ENCODE measurements at places on chromosomes 11 and 22.

- DNase-seq, result peak; percentile 16
Observed at GRCh38 chr11:68275721-68276507, 4.1 kb upstream of the C11orf24 start.

DNA sequence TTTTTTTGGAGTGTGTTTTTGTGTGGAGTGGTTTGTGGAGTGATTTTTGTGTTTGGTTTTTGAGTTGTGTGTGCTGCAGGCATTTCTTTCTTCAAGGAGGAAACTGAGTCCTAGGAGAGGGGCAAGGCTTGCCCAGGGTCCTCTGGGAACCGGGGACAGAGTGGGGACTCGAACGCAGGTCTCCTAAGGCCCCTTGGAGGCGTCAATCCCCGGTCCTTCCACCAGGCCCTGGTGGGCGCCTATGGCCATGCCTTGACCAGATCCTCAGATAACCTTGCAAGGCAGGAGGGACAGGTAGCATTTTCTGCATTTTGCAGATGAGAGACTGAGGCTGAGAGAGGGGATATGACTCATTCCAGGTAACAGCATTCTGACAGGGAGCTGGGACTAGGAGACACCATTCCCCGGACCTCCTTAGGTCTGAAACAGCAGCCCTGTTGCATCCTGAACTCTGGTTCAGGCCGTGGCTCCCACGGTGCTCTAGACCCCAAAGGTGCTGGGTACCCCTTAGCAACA lies 39.1 kb downstream of the MYO7A start:
- no peak for DNase-seq

DNA sequence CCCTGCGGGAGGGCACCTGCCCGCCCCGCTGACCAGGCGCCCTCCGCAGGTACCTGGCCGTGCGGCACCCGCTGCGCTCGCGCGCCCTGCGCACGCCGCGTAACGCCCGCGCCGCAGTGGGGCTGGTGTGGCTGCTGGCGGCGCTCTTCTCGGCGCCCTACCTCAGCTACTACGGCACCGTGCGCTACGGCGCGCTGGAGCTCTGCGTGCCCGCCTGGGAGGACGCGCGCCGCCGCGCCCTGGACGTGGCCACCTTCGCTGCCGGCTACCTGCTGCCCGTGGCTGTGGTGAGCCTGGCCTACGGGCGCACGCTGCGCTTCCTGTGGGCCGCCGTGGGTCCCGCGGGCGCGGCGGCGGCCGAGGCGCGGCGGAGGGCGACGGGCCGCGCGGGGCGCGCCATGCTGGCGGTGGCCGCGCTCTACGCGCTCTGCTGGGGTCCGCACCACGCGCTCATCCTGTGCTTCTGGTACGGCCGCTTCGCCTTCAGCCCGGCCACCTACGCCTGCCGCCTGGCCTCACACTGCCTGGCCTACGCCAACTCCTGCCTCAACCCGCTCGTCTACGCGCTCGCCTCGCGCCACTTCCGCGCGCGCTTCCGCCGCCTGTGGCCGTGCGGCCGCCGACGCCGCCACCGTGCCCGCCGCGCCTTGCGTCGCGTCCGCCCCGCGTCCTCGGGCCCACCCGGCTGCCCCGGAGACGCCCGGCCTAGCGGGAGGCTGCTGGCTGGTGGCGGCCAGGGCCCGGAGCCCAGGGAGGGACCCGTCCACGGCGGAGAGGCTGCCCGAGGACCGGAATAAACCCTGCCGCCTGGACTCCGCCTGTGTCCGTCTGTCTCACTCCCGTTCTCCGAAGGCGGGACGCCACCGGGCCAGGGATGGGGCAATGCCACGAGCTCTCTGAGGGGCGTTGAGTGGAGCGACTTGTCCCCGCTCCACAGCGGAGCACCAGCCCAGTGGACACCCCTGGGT lies 1.8 kb downstream of the GALR3 start:
- DNase-seq, result no peak

DNA sequence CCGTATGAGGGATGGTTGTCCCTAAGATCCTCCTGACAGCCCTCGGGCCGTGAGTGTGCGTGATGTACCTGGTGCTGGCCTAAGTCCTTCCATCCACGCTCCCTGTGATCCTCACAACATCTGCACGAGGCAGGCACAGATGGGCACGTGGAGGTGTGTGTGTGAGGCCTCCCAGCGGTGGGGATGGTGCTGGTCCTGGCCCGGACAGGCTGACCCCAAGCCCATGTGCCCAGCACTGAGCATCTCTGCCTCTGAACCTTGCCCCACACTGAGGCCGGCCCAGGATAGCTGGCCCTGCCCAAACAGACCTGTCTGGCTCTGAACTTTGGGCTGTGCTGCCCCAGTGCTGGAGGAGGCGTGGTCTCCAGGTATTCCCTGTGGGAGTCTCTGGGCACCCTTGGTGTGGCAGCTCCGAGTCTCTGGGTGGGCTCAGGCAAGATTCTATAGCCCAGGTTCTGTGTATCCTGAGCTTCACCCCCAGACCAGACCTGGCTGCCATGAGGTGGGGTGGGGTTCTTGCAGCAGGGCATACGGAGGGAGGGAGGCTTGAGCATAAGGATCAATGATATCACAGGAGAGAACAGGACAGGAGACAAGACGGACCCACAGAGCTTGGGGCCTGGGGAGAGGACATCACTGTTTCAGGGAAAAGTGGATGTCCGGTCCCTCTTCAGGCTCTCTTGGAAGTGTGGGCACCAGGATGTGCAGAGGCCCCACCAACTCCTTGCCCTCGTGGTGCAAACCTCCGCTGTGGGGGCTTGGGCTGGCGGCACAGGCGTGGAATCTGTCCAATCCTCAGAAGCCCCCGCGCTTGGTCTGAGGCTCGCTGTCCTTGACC lies 881.8 kb downstream of the BRD1 start:
- DNase-seq, result no peak

DNA sequence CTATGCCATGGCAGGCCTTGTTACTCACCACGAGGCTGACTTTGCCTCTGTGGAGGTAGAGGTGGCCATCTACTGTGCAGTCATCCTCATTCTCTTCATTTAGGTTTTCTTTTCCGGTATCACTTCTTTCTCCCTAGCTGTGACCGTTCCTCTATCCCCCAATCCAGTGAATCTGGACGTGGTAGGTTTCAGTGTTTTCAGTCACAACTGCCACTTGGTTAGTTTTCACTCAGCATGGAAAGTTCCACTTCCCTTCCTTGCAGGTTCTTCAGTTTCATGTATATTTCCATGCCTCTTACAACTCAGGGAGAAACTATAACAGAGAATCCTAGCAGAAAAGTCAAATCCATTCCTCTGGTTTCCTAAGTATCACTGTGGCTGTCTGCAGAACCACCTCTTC lies 1.9 kb downstream of the HPS4 start:
- DNase-seq, result no peak

DNA sequence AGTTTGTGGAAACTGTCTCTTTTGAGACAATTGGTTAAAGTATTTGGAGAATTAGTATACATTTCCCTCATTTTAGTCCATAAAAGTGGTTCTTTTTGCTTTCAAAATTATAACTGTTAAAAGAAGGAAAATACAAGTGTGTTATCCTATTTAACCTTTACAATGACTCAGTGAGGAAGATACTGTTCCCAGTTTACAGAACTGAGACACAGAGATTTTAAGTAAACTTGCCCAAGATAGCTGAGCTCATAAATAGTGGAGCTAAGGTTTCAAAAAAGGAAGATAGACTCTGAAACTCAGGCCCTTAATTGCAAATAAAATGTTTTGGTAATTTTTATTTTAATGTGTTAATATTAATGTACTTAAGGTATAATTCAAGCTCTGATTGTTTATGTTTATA lies 58.9 kb downstream of the DKK3 start:
- DNase-seq, result no peak

DNA sequence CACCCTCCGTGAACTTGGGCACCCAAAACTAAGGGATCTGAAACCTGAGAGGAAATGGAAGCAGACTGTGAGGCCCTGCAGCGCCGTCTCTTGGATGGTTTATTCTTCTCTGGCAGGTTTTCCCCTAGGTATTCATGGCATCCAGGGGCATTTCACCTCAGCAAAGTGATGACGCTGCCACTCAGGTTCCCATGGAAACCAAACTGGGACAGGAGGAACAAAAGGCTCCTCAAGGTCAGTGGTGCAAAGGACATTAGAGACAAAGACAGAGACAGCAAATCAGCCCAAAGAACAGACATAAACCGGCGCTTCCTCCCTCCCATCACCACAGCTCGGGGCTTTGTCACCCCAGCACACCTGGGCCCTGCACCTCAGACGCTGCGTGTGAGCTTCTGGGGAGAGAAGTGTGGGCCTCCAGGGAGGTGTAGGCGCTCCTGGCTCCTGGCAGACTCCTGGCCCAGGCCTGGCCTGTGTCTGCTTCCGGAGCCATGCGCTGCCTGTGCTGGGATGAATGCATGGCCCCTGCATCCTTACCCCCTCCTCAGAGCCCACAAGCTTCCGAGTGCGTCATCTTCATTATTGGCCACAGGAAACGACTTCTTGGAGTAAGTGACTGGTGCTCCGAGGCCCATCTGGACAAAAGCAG lies 5.9 kb downstream of the TP53AIP1 start:
- DNase-seq, result no peak

DNA sequence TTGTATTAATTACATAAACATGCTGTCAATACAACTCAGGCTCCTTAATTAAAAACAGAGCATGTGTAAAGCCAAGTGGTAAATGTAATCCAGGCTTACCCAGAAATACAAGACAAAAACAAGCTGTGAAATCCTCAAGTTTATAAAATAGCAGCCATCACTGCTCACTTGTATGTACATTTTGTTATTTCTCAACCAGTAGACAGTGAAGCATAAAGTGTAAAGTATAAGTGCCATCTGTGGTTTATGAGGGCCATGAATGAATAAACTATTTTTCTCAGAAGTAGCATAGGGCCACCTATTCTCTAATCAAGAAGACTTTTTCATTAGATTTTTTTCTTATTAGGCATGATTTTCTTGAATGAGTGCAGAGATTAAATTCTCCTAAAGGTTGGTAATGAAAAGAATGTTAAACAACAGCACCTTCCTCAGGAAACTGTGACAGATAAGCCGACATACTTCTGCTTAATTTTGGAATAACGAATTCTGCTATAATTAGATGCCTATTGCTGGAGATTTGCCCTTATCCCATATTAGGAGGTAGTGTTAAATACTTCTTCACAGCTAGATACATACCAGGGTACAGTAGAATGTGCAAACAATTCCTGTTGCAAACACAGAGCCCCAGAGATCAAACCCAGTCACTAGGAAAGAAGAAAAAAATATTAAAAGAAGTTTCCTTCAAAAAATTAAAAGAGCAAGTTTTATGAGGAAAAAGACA lies 13.0 kb downstream of the SLC5A12 start:
- DNase-seq, result no peak

DNA sequence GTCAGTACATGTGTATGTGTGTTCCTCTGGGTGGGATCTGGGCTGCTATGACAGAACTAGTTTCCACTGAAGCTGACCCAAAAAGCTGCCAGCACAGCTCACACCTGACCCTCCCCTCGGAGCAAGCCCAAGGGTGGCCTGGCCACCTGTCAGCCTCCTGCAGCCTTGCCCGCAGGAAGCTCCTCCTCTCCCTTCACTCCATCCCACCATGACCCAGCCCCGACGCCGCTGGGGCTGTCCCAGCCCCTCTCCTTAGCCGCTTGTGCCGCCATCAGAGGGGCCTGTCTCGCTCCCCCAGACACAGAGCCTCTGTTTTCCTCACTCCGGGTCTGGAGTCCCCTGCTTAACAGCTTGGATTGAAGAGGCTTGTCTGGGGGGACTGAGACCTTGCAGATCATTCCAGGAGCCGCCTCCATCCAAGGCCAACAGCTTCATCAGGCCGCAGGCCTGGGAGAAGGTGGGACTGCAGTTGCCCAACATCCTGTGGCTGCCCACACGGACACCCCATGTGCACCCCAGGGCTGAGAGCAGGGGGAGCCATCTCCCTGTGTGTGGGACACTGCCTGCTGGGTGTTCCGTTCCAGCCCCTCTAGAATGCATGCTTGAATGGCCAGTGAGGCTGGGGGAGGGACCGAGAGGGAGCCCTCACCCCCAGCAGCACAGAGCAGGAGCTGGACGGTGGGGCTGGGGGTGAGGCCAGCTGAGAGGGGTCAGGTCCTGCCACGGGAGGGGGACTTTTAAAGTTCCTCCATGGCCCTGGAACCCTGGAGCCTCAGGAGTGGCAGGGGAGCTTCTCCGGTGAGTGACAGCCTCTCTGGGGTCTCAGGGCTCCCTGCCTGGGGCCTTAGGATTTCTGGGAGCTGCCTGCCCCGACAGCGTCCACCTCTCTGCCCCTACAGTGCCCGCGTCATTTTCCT lies 696 bp downstream of the MRGPRF start:
- no peak for DNase-seq

GRCh38 chr11:117189191-117189940 lies 9.8 kb upstream of the TAGLN start:
- no peak for DNase-seq

- DNase-seq, result no peak
Observed at GRCh38 chr11:104106136-104106754, 57.7 kb downstream of the PDGFD start.

- no peak for DNase-seq
Observed at GRCh38 chr11:57905439-57905838, 118.2 kb upstream of the OR9Q1 start.

GRCh38 chr11:45926001-45926401 lies 3.5 kb downstream of the LARGE2 start:
- no peak for DNase-seq

GRCh38 chr22:48883211-48883960 lies 944.3 kb downstream of the BRD1 start:
- no peak for DNase-seq

GRCh38 chr22:24975813-24976341 lies 23.4 kb downstream of the KIAA1671 start:
- no peak for DNase-seq

DNA sequence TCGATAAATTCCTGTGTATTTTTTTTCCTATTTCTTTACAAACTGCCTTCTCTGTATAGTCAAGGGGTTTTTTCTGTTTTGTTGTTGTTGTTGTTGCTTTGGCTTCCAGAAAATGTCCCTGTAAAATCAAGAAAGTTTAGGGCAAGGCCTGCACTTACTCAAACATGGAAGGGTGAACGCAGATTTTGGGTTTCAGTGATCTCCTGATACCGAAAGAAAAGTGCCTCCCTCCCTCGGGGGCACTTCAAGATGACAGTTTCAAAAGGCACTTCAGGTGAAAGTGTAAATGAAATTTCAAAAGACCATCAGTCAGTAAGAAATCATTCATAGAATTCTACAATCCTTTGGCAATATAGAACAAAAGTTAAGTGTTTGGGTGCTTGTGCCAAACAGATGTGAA lies 43.4 kb upstream of the TMPRSS4 start:
- no peak for DNase-seq

GRCh38 chr11:64762277-64762673 lies 2.5 kb upstream of the PYGM start:
- DNase-seq, result no peak
